ENCODE measurements at places on chromosomes 1 and 21.
A peak's percentile ranks its signal among the peaks of the same experiment; 100 is the strongest.

GRCh38 chr1:72946903-72947499 lies 664.7 kb upstream of the NEGR1 start:
- DNase-seq = no peak

- peak; percentile 15 for DNase-seq
Measured at GRCh38 chr1:203117611-203118575, 9.6 kb upstream of the ADORA1 start.

GRCh38 chr21:31766899-31767298 lies 35.0 kb upstream of the SCAF4 start:
- DNase-seq = no peak

GRCh38 chr1:80036690-80037432 lies 1030.3 kb upstream of the ADGRL4 start:
- DNase-seq = no peak

DNA sequence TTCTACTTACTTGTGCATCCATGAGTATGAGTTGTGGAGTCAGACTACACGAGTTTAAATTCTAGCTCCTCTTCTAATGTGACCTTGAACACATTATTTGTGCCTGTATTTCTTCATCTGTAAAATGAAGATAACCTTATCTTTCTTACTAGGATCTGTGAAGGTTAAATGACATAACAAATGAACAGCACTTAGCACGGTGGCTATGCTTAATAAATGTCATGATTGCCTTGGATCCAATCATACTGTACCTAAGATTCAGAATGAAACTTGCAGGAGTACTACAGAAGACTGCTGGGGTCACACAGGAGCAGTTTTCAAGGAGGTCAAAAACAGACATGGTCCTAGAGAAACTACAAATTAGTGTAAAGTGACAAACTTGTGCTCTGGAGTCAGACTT lies 22.2 kb upstream of the ALG14 start:
- no peak for DNase-seq

DNA sequence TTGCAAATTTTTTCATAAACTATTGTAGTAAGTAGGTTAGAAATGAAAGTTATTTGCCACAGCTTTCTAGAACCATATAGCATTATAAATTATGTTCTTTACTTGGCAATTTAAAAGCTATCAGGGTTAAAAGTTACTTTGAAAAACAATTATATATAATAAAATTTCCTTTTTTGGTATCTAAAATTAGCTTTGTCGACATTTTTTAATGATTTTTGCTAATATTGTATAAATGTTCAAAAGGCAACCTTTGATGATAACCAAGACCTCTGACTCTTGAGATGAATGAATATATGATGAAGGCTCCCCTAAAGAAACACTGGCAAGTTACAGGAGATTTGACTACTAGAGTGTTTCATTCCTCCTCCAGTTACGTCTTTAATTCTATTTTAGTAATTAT lies 121.2 kb downstream of the CDC42BPA start:
- DNase-seq = no peak

- no peak for DNase-seq
Measured at GRCh38 chr1:204950353-204951001, 79.8 kb downstream of the NFASC start.

DNA sequence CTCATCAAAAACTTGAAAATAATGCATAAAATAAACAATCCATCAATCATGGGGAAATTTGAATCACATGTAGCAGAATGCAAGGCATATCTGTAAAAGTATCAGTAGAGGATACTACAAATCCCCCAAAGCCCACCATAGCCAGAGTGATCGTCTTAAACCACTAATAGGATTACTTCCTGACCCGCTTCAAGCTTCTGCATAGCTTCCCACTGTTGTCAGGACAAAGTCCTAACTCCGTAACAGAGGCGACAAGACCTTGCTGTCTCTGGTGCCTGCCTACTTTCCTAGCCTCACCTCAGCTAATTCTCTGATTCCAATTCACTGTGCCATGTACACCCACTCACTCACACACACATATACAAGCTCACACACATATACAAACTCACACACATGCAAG lies 161.2 kb upstream of the NFIA start:
- no peak for DNase-seq

DNA sequence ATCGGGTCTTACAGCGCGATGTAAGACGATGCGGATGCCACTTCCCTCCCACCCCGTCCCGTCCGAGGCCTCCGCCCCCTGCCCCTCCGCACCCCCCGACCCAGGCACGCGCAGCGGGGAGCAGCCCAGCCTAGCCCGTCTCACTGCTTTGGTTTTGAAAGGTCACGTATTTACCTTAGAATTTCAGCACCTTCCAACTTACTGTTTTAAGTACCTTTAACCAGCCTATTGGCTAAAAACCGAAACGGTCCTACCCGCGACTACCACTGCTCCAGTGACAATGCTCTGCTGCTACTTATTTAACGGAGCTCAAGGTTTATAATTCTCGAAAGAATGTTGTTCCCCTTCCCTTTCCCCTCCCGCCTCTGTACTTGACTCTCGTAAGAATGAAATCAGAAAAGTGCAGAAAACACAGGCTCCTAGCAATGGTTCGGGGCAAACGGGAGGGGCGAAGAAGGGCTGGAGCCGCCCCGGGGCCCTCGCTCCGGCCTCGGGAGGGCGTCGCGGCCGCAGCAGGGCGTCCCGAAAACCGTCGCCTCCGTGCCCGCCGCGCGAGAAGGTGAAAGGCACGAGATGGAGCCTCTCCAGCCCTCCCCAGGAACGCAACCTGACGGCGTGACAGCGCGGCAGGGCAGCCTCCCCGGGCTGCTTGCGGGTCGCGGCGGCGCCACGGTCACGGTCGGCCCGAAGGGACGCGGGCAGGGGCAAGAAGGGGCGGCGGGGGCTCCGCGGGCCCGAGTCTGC lies 667 bp downstream of the TMEM50B start:
- DNase-seq = peak; percentile 6

DNA sequence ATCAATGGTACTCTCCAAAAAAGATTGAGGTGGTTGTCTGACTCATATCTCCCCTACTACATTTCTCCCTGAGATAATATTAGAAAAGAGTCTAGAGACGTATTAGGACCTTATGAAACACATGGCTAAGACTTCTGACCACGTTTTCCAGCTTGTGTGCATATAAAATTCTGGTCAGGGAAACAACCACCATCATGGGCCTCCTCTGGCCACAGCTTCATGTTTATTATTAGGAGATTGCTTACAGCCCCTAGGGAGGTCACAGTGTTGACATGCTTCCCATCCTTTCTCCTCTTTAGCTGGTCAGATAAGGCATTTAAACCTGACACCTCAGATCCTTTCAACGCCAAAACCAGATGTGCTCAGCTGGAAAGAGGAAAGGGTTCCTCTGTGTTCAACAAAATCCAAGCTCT lies 620.2 kb downstream of the PLPP3 start:
- DNase-seq = no peak

DNA sequence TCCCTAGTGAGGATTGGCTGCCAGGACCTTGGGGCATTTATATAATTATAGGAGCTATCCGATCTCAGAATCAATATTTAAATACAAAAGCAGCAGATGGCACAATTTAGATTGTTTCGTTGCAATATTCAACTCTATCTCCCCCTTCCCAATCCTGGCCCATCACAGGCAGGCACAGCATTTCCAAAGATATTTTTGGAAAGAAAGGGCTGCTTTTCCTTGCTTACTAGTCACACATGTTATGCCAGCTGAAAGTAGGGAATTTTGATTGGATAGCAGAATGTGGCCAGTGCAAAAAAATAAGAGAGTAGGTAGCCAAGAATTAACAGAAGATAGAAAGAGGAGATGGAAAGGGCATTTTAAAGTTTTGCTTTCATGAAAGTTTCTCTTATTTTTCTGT lies 37.9 kb downstream of the IL12RB2 start:
- DNase-seq = no peak

DNA sequence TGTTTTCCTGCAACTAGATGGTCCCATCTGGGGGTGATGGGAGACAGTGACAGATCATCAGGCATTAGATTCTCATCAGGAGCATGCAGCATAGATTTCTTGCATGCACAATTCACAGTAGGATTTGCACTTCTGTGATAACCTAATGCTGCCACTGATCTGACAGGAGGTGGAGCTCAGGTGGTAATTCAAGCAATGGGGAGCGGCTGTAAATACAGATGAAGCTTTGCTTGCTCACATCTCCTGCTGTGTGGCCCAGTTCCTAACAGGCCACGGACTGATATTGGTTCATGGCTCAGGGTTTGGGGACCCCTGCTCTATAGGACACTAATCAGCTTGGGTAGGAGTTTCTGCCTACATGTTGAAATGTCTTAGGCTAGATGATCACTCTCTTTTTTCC lies 320.0 kb downstream of the PRDM2 start:
- no peak for DNase-seq

DNA sequence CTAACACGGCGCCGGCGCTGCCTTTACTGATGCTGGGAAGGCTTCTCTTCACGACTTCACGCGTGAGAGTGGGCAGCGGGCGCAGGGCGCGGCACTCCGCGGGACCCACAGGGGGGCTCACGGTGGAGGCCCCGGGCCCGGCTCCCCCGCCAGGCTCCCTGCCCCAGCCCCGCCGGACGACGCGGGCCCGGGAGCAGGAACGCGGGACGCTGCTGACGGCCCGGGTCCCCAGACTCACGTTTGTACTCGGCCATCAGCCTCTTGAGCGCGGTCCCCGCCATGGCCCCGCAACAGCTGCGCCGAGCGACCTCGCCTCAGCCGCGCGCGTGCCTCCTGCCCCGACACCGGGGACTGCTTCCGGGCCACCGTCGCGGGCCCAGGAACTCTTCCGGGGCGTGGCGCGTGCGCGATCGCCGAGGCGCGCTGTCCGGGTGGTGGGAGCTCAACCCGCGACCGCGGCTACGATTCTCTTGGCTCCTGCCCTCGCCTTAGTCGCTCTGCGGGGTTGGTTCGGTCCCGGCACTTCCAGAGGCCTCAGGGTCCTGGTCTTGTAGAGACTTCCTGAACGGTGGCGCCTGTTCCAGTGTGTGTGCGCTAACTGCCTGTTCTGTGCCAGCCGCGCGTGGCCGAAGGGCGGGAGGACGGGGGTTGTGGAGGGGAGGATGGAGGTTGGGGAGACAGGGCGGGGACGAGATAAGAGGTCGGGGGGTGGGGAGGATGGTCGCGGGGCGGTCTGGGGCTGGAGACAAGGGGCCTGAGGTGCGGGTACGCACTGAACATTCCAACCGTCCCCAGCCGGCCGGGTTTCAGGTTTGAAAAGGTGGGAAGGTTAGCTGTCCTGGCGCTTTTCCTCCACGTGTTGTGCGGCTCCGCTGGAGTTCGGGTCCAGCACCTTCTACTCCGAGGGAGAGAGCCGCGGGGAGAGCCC lies at the start of gene UBE2G2:
Gene UBE2G2, minus strand, starts transcription at position 353 of the 928 bp plus-strand sequence. Its CDS starts 72 bp downstream, at position 281.
- peak; percentile 59 for DNase-seq

DNA sequence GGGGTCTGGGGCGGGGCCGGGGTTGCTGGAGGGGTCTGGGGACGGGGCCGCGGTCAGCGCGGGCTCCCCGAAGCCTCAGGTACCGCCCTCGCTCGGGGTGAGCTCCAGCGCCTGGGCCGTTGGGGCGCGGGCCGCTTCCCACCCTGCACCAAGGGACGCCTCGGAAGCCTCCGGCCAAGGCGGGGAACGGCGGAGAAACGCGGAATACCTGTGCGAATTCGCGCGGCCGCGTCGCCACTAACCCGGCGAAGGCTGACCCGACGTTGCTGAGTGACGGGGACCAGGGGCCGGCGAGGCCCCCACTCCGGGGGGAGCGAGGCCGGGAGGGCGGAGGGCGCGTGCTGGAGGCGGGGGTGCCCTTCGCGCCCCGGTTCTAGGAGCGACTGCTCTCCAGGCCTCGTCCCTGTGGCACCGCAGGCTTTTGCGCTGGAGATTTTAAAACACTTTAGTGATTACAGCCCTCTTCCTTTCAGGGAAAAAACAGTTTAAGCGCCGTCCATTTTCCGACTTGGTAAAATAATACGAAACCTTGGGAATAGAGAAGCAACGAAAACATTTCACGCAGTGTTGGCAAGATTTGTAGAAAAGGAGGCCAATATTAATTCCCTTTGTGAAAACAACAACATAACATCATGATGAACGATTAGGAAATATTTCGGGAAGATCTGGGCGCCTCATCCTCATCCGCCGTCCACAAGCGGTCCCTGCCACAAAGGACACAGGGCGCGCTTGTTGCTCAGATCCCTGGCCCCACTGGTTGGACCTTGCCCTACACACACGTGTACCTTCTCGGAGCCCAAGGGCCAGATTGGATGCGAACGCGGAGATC lies 971 bp upstream of the GNG4 start:
- no peak for DNase-seq

DNA sequence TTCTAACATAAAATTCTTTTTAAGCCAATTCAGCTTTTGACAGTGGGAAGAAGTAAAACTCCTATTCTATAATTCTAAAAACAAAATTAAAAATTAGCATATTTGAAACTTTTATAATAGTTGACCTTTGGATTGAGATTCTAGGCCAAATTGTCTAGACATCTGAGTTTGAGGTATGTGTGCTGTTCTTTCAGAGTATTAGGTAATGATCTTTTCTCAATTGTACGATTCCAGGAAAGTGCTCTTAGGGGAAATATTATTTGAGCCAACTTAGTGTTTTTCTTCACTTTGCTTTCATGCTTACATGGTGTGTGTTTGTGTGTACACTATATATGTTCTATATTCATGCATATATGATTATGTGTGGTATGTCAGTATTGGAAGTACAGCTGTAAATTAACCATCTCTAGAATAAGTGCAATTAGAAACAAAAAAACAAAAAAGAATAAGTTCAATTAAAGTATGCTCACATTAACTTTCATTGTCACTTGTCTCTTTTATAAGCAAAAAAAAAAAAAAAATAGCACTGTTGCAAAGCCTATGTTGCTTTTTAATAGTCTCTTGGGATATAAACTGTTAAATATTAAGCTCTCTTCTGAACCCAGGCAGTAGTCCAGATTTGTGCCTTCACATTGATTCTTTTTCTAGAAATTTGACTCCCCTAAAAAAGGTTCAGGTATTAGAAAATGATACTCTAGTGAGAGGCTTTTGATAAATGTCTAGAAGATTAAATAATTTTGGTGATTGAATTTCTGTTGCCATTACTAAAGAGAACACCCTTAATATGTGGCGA lies 132.2 kb downstream of the ATP5PO start:
- no peak for DNase-seq

- DNase-seq = no peak
Measured at GRCh38 chr1:221416723-221417122, 325.2 kb downstream of the DUSP10 start.

- DNase-seq = no peak
Measured at GRCh38 chr1:51784997-51785421, 93.5 kb downstream of the NRDC start.

- DNase-seq = no peak
Measured at GRCh38 chr1:71312545-71312944, 231.7 kb upstream of the ZRANB2 start.

- DNase-seq = no peak
Measured at GRCh38 chr1:1463312-1463711, 8.3 kb upstream of the ATAD3B start.

- DNase-seq = no peak
Measured at GRCh38 chr1:201714542-201715329, 114.2 kb upstream of the IPO9 start.

DNA sequence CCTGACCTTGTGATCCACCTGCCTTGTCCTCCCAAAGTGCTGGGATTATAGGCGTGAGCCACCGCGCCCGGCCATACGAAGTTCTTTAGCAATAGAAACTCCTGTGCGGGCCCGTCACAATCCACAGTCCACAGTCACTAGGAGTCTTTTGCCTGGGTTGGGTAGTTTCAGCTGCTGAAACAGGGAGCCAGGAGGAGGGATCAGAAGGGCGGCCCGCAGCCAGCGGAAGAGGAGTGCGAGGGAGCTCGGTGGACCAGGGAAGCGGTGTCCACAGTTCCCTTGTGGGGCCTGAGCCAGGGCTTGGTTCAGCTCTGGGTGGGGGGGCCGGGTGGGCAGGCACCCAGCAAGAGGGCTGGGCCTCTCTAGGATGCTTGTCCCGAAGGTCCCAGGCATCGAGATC lies 17.9 kb upstream of the HSPG2 start:
- no peak for DNase-seq
